ENCODE measurements at places on chromosomes 2 and 18.

- no peak for DNase-seq
Measured at GRCh38 chr2:39779341-39779851, 338 bp upstream of the THUMPD2 start.

- DNase-seq = no peak
Measured at GRCh38 chr2:60947056-60947455, 65.7 kb downstream of the REL start.

- no peak for DNase-seq
Measured at GRCh38 chr2:54409752-54410151, 46.4 kb upstream of the SPTBN1 start.

GRCh38 chr2:222693837-222694236 is 22.4 kb downstream of the MOGAT1 start:
- DNase-seq = no peak

DNA sequence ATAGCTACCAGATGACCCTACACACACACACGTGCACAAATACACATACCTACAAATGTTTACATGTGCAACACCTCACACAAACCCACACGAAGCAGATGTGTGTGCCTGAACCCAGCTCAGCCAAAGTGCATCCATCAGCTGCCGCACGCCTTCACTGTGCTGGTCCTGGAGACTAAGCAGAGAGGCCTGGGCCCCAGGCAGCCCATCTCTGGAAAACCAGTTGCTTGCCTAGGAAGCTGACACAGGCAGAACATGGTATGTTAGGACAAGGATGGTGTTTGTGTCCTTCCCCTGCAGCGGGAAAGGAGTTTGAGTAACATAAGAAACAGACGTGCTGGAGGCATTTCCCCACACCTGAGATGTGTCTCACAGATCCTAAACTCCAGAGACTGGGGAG is 86.7 kb downstream of the SEPTIN10 start:
- DNase-seq = no peak

- no peak for DNase-seq
Measured at GRCh38 chr2:128608921-128609880, 290.5 kb upstream of the HS6ST1 start.

GRCh38 chr2:99933894-99934650 is 208.3 kb downstream of the AFF3 start:
- DNase-seq = no peak
